Daoy (cell line): ENCODE measurements at places on chromosomes 16 and 17.

DNA sequence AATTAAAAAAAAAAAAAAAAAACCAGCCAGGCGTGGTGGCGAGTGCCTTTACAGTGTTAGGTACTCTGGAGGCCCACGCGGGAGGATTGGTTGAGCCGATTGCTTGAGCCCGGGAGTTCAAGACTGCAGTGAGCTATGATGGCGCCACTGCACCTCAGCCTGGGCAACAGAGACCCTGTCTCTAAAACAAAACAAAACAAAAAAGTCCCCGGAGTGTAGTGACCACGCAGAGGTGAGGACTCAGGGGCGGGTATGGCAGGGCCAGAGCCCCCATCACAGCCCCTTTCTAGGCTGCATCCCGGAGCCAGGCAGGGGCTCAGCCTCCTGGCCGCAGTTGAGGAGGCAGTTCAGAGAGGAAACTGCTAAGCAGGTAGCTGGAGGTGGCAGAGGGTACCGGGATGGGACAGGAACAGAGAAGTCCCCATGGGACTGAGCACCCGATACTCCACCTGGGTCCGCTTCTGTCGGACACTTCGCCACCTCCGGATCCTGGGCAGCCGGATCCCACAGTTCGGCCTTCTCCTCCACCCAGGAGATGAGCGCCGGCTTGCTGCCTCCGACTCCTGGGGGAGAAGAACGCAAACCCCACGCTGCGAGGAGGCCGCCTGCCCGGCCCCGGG, 800 bp downstream of the ZNF747 start:
- no peak for DNase-seq

DNA sequence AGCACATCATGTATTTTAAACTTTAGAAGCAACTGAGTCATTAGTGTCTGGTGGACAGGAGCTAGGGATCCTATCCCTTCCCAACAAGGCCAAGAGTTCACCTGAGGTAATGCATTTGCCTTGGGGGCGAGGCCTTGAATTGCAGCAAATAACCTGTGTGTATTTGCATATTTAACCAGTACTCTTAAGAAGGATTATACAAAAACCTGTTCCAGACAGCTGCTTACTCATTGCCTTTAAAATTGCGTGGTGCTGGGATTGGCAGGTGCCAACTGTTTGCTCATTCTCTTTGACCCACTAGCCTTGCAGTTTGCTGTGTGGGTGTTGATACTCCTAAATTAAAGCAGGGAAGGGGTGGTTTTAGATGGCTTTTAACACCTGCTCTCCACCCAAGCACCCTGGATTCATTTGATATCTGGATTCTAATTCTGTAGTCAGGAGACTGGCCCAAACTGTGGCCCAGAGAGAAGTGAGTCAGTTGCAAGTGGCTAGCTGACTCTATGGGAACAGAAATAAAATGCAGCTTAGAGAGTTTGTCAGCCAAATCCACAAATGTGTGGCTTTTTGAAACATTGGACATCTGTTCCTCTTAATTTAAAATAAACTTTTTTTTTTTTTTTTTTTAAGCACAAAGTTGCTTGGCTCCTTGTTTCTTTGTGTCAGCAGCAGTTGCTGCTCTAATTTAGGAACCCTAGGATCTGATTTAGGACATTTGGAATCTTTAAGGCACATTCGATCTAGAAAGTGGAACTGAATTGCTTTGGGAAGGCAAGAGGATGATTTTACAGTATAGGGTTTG, 46.9 kb downstream of the TUBD1 start:
- peak; percentile 85 for DNase-seq

GRCh38 chr17:66963909-66964771, at the start of gene CACNG4:
Gene CACNG4 (plus strand): TSS chr17:66964707. CDS start chr17:66964912, 205 bp downstream.
- no peak for DNase-seq

DNA sequence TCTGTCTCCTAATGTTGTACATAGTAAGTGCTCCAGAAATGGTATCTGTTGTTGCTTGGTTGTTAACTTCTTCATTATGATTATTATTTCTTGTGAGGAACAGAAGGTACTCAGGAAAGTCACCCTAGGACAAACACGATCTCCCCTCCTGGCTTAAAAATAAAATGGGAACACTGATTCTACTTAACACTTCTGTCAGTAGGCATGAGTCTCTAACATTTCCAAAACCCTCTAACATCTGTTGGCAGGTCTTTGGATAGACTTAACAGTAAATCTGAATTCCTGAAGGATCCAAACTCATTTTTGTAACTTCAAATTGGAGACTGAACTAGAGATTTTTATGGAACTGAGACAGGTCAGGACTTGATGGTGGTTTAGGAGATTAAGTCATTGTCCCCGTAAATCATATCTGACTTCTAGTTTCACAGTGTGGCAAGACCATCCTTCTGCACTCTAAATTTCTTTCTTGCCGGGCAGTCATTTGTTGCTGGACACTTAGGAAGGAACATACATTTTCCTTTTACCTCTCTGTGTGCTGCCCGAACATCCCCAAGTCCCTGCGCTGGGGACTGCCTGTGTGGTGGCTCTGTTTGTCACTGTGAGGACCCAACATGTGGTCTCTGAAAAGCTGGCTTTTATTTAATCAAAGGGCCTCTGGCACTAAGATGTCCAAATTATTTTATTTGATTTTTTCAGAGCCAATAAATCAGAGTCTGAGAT, 149.9 kb downstream of the NPIPB5 start:
- DNase-seq, result no peak

DNA sequence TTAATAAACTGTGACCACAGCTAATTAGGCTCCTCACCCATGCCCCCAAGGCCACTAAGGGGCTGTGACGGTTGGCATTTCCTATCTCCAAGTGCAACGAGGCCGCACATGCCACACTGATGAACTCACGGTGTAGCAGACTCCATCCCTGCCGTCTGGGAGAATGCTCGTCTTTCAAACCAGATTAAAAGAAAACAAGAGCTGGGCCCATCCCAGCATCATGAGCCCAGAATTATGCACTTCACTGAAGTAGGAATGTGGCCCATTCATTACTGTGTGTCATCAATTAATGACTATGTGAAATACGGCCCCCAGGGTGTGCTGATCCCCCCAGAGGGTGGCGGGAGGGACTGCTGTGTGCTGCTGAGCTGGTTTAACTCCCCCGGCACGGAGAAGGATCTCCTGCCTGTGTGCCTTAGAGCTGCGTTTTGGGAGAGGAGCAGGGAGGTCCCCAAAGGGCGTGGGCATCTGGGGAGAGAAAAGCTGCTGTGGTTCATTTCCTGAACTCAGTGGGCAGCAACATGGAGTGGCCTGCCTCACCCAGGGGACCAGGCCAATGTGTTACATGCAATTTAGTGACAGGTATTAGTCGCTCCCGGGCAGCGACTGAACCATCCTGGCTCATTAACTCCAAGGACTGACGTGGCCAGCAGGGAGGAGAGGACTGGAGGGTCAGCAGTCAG, 194.5 kb downstream of the FOXL1 start:
- DNase-seq, result peak; percentile 96

- DNase-seq, result peak; percentile 33
Observed at GRCh38 chr16:85650844-85651628, 37.7 kb downstream of the GINS2 start.

DNA sequence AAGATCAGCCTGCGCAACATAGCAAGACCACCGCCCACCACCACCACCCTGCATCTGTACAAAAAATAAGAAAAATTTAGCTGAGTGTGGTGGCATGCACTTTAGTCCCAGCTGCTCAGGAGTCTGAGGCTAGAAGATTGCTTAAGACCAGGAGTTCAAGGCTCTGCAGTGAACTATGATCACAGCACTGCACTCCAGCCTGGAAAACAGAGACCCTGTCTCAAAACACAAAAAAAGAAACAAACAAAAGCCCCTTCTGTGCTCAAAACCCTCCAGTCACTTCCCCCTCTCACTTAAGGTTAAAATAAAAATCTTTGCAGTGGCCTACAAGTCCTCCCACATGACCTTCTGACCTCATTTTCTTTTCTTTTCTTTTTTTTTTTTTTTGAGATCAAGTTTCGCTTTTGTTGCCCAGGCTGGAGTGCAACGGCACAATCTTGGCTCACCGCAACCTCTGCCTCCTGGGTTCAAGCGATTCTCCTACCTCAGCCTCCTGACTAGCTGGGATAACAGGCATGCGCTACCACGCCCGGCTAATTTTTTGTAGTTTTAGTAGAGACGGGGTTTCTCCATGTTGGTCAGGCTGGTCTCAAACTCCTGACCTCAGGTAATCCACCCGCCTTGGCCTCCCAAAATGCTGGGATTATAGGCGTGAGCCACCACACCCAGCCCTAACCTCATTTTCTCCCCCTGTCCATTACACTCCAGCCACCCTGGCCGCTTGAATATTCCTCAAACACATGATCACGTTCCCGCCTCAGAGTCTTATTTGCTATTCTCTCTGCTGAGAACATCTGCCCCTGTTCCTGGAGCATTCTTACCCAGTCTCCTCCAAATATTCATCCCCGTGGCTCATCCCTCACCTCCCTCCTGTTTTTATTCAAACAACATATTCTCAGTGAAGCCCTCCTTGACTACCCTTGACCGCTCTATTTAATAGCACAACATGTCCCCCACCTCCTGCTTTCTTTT, 126.6 kb upstream of the MED13 start:
- no peak for DNase-seq
